ENCODE measurements at places on chromosomes 2 and 18.

- DNase-seq, result no peak
Observed at GRCh38 chr2:239316562-239317465, 84.0 kb downstream of the HDAC4 start.

GRCh38 chr2:126303113-126303512, 352.8 kb upstream of the GYPC start:
- DNase-seq, result no peak

DNA sequence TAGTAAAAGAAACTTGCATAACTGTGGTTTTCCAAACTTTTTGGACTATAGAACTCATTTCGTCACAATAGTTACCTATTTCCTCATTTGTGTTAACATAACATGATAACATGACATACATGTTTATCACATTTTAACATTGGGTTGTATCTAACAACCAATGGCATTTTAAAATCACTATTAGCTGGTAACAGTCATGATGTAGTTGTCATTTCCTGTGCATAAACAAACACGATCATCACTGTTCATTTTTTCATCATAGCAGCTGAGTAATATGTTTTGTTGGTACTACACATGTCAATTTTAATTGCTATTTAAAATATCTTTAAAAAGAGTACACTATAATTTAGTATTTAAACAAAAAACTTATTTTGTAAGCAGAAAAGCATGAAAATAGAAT, 402.4 kb downstream of the SATB2 start:
- DNase-seq, result no peak

DNA sequence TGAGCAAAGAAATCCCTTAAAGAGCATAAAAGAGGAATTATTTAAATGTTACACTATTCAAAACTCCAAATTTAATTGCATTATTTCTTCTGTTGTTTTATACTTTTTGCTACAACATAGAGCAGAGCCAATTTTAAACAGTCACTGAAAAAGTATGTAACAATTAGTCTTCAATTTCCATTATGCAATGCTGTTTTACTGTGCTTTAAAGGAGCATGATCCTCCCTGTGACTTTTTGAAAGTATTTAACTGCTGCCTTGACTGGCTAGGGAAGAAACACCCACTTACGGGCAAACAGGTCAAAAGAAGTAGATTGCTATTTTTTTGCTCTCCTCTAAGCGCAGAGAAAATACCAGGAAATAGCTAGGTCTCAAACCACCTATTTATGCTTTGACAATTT, 217.4 kb upstream of the GCFC2 start:
- DNase-seq, result no peak

DNA sequence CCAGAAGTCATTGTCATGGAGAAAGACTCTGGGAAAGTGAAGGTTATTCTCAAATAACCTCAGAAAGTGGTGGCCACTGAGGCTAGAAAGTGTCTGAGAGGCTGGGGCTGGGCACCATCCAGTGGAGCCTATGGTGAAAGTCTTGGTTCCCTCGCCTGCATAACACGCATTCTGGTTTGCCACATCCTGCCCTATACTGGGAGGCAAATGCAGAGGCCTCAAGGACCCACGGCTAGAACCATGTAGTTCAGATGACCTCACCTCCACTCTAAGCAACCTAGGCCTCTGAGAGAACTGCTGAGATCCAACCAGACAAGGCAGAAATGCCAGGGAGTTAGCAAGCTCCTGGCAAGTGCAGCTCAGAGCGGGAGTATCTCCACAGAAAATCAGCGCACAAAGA, 5.1 kb downstream of the ITGB6 start:
- no peak for DNase-seq

- DNase-seq, result no peak
Observed at GRCh38 chr2:17445744-17446143, 72.5 kb downstream of the RAD51AP2 start.

DNA sequence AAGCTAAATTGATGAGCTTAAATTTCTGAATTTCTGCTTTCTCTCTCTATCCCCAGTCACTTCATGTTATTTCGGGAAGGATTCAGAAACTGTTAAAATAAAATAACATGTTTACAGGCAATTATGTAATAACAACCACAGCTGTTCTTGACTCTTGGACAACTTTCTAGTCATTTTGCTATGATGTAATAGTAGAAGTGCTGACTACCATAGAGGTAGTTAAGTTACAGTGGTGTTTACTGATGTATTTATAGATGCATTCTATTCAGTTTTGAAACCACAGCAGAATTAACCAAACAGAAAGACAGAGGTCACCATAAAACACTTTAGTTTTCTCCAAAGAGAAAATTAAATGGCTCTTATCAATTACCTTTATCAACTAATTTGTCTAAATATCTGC, 1292.0 kb upstream of the CHAC2 start:
- DNase-seq, result no peak

- DNase-seq, result no peak
Observed at GRCh38 chr18:80241919-80242777, 5.2 kb downstream of the PARD6G start.

- DNase-seq, result no peak
Observed at GRCh38 chr2:144459937-144460336, 60.0 kb downstream of the ZEB2 start.

DNA sequence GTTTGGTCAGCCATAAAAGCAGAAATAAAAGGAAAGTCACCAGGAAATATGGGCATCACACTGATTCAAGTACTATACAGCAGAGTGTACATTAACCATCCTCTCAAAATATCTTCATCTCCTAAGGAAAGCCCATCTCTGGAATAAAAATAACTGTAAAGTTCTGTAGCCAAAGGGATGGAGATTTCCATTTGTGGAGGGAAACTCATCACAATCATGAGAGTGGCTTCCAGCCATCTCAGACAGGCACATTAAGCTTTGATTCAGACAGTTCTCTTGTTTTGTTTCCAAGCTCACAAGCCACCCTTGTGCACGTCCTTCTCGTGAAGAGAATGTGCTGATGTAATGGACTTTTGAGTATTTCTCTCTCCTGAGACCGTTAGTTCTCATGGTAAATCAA, 695.5 kb downstream of the LRRTM4 start:
- no peak for DNase-seq

DNA sequence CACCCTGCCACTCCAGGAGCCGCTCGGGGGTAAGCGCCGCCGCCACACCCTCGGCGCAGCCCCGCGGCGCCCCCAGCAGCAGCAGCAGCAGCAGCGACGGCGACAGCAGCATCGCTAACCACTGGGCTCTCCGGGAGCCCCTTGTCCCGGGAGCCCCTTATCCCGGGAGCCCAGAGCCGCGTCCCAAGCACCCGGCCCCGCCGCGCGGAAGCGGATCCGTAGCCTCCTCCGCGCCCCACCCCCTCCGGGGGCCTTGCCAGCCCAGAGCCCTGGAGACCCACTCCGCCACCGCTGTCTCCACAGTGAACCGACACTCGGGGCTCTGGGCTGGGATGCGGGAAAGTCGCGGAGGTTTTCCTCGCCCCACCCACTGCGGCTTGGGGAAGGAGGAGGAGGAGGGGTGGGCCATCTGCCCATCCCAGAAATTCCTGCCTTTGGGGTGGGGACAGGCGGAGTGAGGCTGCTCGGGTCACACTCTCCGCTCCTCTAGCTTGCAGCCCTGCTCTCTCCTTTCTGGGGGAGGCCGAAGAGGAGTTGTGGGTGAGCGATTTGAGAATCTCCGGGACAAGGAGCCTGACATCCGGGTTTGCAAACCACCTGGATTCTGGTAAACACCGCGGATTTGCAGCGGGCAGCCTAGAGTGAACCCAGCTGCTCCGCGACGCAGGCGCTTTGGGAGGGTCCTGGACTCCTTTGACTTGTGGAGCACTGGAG, at the start of gene PLA2R1:
Gene PLA2R1, minus strand, starts transcription at position 324 of the 714 bp plus-strand sequence. Its CDS starts 212 bp downstream, at position 112.
- no peak for DNase-seq

DNA sequence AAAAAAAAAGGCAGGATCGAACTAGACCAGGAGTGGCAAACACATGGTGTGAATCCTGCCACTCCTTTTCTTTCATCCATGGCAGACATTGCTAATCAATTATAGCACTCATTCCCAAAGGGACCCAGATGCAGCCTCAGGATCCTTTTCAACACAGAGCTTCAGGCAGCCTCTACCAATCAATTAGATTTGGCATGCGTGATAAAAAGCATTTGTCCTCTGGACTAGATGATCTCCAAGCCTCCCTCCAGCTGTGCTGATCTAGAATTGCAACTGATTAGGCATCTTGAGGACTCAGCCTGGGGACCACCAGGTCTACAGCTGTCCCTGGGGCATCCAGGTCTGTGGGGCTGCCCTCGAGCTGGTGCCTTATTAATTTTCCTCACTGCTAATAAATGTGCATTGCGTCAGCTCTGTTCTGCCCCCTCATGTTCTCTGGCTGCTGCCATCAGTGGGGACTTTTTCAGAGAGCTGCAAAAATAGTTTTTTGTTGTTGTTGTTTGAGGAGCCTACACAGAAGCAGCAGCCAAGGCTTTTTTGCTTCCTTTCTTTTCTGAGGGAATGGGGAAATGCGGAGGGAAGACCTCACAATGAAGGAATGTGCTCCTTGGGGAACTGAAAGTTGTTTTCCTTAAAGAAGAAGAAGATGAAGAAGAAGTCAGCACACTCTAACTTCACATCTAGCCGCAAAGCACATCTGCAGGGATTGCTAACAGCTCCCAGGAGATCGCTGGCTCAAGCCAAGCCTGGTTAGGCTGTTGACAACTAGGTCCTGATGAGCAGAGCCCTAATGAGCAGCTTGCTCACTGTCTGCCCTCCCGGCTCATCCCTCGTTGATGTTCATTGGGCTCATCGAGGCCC, 8.8 kb upstream of the ATOH8 start:
- DNase-seq, result no peak

GRCh38 chr2:149076863-149077412, 38.4 kb downstream of the LYPD6B start:
- DNase-seq, result no peak

DNA sequence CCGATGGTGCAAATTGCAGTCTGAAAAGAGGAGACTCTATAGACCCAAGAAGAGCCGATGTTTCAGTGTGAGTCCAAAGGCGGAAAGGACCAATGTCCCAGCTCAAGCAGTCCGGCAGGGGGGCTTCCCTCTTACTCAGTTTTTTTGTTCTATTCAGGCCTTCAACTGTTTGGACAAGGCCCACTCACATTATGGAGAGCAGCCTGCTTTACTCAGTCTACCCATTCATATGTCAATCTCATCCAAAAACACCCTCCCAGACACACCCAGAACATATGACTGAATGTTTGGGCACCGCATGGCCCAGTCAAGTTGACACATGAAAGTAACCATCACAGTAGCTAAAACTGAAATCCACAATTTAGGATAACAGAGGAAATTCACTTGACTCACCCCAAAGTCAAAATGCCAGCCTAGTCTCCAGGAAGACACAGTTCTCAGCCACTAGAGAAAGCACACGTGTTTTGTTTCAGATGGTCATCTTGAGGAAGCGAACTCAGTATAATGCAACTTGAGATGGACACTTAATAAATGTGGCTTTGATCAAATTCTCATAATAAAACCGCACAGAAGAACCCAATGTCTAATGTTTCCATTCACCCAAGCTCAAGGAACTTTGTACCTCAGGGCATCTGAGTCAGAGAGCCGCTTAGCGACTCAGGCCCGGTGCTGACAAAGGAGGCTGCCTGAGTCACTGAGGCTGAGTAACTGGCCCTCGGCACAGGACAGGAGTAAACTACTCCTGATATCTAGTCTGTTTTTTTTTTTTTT, 2.4 kb downstream of the FHL2 start:
- DNase-seq, result peak; percentile 48

DNA sequence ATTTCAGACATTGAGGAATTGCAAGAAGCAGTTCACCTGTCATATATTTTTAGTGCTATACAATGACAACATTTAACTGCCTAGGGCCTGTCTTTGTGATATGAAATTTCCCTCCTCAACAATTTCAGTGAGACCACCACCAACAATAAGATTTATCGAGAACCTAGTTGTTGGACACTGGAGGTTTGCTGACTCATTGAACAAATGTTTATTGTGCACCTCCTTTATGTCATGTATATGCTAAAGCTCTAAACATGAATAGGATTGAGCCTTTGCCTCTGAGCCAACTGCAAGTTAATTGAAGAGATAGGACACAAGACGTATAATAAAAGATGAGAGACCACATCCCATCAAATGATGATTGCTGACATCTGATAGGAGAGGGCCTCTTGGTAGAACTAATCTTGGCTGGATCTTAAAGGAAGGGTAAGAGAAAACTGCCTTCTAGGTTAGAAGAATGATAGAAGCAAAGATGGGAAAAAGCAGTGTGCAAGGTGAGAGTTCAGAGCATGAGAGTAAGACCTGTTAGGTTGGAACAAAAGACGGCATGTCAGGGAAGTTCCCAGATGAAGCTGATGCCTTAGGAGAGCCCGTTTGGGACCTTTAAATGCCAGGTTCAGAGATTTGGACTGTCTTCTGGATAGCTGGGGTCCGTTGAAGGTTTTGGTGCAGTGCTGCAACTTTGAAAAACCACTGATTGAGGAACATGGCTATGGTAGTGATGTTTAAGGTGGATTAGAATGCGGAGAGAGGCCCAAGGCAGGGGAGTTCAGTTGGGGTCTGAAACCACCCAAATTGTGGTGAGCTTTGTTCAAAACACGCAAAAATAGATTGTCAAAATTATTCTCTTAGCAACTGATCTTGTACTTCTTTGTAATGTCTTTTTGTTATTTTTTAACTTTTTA, 133.0 kb upstream of the EML6 start:
- no peak for DNase-seq

DNA sequence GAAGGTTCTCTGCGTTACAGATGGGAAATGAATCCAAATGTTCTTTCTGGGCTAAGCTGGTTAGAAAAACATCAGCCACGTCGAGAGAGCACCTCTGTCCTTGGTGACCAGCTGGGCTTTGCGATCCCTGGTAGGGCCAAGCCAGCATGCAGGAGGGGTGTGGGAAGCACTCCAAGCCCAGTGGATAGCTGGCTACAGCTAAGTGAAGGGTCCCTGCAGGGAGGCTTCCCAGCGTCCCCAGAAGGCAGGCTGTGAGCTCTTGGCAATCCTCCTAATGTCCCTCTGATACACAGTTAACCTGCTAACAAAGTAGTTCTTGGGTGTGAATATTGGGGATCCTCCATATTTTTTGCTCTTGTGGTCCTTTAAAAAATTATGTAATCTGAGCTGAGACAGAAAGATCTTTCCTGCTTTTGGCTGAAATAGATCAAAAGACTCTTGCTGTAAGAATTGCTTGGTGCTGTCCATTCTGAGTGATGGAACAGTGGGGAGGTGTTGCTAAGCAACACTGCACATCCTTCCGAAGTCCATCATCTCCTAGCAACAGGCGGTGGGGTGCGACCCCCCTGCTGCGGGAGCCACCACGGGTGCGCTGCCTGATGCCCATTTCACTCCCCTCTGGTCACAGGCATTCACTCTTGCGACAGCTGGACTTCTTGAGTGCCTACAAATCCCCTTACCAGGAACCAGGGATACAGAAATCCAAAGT, 88.5 kb upstream of the UXS1 start:
- no peak for DNase-seq

DNA sequence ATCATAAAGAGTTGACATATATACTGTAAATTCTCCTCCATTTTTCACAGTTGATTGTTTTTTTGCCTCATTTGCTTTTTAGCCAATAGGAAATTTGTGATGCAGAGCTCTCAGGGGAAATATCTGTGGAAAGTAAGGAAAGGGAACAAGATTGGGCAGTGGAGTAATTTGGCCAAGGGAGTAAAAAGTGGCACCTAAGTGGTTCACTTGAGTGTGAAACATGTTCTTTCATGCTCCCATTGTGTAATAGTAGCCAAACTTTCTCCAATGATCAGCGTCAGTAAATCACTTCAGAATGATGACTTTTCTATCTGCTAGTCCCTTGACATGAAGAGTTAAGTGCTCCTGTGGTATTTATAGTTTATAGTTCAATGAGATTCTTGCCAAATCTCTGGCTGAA, 141.9 kb upstream of the KCNJ3 start:
- DNase-seq, result no peak

- no peak for DNase-seq
Observed at GRCh38 chr2:152693033-152693432, 24.2 kb downstream of the PRPF40A start.

GRCh38 chr18:4438938-4439337, 16.2 kb downstream of the DLGAP1 start:
- DNase-seq, result no peak

- DNase-seq, result no peak
Observed at GRCh38 chr2:8495189-8495989, 186.5 kb upstream of the ID2 start.

All from stimulated activated CD8-positive, alpha-beta memory T cell treated with anti-CD3 and anti-CD28 coated beads, Interleukin-15, amount 100 ng/mL, for 48 hours (primary cell).